ENCODE measurements at places on chromosomes 5 and 9.

GRCh38 chr5:137310051-137310730, 188.9 kb downstream of the SPOCK1 start:
- DNase-seq = peak; percentile 80

DNA sequence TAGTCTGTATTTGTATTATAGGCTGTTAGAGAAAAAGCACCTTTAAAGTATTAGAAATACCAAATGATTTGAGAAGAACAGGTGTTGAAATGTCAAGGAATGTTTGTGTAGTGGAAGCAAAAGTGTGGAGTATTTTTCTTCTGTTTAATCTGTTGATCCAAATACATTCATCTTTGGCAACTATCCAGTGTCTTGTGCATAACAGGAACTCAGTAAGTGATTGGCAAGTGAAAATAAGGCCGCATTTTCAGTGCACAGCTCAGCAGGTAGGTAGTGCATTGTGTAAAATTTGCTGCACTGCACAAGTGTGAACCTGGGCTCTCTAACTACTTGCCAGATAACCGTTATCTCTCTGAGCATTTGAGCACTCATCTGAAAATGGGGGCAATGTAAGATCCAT, 61.8 kb downstream of the CHSY3 start:
- no peak for DNase-seq

- no peak for DNase-seq
These were observed 158.2 kb upstream of the FST start for GRCh38 chr5:53322257-53322656.

DNA sequence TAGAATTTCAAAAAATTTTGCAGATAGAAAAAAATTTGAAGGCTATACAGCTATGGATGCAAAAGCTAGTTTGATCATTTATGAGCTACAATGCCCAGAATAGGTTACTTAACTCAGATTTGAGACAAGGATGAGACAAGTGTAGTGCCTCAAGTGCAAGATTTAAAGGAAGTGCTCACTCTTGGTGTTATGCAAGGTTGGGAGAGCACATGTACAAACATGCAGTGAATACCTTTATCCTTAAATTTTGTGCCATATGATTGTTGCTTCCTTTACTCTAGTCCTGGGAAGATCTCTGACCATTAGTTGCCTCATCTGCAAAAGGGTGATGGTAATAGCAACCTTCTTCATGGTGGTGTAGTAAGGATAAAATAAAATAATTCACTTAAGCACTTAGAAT, 31.7 kb upstream of the PPP2R2B start:
- DNase-seq = no peak

- DNase-seq = no peak
These were observed 18.0 kb upstream of the NR4A3 start for GRCh38 chr9:99803694-99804093.

DNA sequence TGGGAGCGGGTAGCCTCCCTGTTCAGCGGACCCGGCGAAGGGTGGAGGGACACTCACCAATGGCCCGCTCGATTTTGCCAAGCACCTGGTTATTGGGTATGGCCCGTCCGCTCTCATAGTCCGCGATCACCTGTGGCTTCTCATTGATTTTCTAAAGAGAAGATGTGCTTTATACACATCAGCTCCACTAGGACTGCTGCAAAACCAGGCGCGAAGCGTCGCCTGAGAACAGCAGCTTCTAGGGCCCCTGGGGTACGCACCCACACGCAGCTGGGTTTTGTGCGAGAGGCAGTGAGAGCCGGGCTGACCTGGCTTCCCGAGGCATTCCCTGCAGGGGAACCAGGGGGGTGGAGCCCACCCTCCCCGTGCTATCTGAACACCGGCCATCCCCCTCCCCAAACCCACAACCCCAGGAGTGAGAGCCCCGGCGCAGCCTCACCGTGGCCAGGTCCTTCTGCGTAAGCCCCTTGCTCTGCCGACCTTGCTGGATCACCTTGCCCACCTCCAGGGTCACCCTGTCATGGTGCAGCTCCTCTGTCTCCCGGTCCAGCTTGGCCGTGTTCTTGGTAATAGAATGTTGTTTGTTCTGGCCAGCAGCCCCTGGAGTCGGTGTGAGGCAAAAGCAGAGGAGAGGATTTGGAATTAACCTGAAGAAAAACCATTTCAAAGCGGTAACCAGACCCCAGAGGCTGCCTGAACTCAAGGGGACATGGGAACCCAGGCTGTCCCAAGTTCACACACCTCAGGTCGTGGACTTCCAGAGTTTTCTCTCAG, 3.1 kb downstream of the EDF1 start:
- DNase-seq = no peak

DNA sequence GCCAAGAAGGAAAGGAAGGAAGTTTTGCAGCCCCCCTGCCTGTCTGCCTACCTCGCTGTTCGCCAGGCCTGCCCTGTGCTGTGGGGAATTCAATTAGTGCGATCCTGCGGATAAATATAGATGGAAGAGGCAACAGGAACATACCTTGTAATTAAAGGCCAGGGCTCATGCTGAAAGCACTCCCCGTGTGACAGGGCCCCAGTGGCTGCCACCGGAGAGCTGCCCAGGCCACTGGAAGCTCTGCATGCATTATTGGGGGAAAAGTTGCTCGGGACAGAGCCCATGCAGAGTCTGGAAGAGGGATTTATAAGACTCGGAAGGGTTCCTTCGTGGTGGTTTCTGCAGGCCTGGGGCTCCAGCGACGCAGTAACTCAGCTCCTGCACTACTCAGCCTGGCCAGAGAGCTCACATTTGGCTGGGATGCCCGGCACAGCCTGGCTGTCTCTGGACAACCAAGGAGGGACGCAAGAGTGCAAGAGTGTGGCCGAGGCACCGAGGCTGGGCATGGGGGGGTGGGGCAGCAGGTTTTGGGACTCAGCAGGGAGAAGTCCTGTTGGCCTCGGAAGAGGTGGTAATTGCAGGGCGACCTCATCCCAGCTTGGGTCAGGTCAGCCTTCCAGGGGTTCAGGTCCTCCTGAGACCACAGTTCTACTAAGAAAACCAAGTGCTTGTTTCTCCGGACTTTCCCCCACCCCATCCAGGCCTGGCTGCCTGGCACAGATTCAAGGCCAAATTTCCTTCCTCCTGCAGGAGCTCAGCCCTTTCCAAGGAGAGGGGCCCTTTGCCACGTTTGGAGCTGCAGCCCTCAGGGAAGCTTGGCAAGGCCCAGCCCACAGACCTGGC, 68.1 kb upstream of the GGTA1 start:
- DNase-seq = peak; percentile 72

DNA sequence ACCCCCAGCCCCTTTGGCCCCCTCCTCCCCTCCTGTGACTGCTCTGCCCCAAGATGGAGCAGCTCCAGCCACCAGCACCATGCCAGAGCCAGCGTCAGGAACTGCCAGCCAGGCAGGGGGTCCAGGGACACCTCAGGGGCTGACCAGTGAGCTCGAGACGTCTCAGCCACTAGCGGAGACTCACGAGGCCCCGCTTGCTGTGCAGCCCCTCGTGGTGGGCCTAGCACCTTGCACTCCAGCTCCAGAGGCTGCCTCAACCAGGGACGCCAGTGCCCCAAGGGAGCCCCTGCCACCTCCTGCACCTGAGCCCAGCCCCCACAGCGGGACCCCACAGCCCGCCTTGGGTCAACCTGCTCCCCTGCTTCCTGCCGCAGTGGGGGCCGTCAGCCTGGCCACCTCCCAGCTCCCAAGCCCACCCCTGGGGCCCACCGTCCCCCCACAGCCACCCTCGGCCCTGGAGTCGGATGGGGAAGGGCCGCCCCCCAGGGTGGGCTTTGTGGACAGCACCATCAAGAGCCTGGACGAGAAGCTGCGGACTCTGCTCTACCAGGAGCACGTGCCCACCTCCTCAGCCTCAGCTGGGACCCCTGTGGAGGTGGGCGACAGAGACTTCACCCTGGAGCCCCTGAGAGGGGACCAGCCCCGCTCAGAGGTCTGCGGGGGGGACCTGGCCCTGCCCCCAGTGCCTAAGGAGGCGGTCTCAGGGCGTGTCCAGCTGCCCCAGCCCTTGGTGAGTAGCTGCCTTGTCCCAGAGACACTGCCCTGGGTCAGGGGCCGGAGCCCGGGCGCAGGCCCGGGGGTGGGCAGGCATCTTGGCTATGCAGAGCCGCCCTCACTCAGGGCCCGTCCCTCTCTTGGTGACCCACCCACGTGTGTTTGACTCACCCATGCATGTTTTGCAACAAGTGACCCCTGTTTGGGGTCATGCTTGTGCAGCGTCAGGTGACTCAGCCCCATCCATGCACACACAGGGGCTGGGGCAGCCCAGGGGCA, 105.2 kb downstream of the WNK2 start:
- no peak for DNase-seq

DNA sequence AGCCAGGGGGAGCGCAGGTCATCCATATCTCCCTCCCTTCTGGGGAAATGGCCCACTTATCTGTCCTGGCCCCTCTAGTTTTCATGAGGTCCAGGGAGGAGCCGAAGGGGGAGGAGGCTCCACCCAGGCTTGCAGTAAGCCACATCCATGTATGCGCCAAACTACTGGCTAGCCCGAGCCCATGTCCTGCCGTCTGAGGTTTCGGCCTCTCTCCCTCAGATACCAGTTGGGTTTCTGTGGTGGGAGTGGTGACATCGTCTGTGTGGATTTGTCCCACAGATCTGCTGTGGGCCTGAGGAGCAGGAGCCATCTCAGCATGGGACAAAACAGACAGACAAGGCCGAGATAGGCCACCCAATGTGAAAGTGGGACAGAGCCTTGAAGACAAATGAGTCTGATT, 78.3 kb upstream of the ORM1 start:
- DNase-seq = no peak

DNA sequence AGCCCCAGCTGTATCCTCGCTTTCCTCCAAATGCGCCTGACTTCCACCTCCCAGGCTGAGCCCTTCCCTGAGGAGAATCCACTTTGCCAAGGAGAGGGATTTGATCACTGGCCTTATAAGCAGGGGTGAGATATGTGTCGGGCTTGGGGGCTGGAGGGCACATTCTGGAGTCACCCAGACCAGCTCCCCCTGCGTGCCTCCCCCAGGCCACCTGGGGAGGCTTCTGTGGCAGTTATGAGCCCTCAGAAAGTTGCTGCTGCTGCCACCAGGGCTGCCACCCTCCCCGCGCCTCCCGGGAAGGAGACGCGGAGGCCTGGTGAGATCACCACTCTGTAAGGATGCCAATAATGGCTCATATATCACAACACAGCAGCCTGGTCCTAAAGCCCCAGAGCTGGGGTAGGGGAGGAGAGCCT, 211.5 kb downstream of the PAPPA start:
- peak; percentile 76 for DNase-seq

DNA sequence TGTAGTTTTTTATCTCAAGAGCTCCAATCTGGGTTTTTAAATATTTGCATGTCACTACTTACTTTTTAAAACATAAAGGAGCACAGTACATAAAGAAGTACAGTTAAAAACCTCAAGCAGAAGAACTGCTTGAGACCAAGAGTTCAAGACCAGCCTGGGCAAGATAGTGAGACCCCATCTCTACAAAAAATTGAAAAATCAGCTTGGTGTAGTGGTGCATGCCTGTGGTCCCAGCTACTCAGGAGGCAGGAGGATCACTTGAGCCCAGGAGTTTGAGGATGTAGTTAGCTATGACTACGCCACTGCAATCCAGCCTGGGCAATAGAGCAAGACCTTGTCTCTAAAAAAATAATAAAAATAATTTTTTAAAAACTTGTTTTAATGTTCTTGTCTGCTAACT, 972.7 kb upstream of the DMAC1 start:
- DNase-seq = no peak

- no peak for DNase-seq
These were observed 7.5 kb downstream of the RABGAP1 start for GRCh38 chr9:122948313-122948712.

- no peak for DNase-seq
These were observed 18.1 kb downstream of the MAMDC2 start for GRCh38 chr9:70061776-70062175.

DNA sequence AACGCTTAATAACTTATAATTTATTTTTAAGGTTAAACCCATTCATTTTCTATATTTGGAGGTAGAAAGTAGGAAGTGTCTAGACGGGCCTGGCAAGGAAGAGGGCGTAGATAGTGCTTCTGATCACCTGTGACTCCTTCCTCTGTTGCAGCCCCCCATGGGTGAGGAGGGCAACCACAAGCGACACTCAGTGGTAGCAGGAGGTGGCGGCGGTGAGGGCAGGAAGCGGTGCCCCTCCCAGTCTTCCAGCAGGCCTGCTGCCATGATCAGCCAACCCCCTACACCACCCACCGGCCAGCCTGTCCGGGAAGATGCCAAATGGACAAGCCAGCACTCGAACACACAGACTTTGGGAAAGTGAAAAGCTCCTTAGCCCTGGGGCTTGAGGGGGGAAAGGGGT, 36.7 kb downstream of the FAXDC2 start:
- no peak for DNase-seq

DNA sequence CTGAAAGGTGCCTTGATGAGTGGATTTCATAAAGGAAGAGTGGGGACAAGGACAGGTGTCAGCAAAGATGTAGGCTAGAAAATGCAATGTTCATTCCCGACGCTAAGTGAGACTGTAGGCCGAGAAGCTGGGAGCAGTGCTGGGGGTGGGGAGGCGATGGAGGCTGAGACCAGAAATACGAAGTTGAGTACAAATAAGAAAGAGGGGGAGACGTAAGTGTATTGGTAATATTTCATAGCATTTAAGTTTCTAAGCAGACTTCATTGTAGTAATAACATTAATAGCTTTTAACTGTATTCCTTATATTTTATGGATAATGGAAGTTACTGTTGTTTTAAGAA, 11.0 kb downstream of the TRIP13 start:
- DNase-seq = no peak

GRCh38 chr9:4510546-4511322, 20.5 kb downstream of the SLC1A1 start:
- DNase-seq = no peak

DNA sequence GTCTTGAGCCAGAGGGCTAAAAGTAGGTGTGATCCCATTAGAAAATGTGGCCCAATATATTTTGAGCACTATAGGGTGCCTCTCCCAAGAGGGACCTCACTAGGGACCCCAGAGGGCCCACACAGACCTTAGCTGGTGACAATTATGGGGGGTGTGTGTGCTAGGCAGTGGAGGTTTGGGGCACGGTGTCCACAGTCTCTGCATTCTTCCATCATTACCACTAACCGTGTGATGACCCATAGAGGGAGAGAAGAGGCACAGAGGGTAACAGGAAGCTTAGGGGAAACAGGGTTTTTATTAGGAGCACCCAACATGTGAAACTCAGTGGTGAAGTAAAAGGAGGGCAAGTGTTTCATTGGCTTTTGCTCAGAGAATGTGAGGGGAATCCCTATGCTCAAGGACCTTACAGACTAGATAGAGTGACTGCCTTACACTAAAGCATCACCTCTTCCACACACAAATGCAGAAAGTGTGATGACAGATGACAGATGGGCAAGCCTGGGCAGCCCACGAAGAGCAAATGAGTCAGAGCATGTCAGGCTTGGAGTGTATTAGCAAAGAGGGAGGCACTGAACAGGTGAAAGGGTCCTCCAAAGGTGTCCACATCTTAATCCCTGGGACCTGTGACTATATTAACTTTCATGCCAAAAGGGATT, 2.5 kb upstream of the ACTL7A start:
- no peak for DNase-seq

DNA sequence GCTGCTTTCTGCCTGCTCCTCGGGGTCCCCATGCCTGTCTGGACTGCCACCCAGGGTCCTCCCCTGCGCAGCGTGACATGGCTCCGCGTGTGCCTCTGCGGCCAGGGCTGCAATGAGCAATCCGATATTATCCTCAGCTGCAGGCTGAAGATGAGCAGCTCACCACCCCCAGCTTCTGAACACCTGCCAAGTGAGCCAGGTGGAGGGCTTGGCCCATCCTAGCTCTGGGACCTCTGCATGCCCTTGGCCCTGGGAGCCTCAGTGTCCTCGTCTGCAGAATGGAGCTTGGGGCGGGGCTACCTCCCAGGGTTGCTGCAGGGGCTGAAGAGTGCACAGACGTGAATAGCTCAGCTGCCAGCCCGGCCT, 4.1 kb upstream of the MYMK start:
- DNase-seq = no peak

All from hepatic stellate cell (primary cell).